Substantia nigra (tissue), 51 donors: ENCODE measurements at places on chromosomes 16 and 17.

DNA sequence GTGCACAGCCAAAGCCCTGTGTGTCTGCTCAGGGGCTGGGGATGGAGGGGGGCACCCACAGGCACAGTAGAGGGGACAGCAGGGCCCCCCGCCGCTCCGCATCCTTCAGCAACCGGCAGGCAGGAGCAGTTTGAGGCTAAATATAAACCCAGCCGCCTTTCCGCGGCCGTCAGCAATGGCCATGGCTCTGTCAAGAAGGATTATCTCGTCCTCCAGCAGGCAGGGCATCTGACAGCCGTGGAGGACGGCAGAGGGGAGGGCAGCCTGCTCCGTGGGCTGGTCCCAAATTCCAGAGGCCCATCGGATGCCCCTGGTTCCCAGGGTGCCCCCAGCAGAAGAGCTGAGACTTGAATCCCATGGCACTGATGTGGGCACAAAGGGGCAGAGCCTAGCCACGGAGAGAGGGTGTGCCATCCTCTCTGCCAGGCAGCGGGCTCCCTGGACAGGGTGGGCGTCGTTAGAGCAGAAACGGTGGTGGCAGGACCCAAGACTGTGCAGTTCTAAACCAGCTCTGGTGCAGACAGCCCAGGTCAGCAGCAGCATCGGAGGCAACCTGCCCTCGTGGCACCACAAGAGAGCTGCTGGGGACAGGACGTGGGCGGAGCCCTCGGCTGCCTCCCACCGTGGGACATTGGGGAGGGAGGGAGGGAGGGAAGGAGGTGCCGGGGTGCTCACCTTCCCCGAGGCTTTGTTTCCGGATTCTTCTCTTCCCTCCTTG is 198.8 kb upstream of the CIBAR2 start:
- DNase-seq, result no peak

- DNase-seq, result no peak
These were observed 106.3 kb upstream of the CRHR1 start for GRCh38 chr17:45677770-45678169.

DNA sequence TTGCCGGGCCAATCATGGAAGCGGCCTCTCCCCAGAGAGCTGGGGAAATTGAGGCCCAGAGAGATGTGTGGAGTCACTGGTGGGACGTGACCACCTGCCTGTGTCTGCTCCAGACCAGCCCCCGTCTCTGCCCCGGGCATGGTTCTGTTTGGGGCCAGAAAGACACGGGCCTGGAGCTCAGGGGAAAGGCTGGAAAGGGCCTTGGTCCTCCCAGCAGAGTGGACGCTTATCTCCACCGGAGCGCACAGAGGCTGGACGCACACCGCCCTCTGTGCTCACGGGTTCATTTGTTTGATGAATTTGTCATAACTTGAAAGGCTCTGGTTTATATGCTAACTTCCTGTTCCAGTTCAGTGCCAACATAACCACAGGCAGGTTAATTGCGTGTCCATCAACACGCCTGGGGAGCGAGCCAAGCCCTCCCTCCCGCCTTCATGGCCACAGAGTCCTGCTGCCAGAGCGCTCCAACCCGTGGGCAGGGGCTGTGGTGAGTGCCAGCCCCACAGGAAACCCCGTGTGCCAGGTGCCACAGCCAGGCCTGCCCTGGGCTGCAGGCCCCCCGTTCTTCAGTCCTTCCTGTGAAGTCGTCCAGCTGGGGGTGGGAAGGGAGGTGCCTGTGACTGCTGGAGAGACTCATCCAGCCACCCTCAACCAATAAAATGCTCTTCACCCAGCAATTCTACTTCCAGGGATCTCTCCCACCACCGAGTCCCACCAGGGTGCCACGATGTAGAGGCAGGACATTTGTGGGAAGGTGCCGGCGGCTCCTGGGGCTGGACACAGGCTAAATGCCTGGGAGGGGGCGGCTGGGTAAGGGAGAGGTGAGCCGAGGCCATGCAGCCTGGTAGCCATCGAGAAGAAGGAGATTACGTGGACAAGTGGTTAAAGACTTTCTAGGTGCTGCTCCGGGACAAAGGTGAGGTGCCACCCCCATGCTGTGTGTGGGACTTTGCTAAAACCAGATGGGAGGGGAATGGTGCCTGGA is 29.4 kb upstream of the BAHCC1 start:
- DNase-seq, result no peak

- DNase-seq, result no peak
These were observed 56.7 kb downstream of the ZNF423 start for GRCh38 chr16:49799172-49799571.

- no peak for DNase-seq
These were observed 10.3 kb upstream of the GINS2 start for GRCh38 chr16:85698935-85699558.

DNA sequence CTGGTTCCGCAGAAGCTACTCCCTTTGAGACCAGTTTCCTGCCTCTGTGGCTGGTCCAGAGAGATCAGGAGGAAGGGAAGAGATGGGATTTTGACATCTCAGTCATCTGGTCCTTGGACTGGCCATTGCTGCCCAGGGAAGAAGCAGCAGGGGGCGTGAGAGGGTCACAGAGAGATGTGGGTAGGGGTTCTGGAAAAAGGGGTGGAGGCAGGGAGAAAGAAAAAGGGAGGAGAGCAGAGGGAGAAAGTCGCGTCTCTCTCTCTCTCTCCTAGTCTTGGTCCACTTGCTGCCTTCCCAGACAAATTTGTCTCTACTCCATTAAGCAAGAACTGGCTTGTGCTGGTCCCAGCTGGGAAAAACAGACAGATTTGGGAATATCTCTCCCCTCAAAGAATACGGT is 4.4 kb downstream of the SHBG start:
- DNase-seq, result peak; percentile 11

DNA sequence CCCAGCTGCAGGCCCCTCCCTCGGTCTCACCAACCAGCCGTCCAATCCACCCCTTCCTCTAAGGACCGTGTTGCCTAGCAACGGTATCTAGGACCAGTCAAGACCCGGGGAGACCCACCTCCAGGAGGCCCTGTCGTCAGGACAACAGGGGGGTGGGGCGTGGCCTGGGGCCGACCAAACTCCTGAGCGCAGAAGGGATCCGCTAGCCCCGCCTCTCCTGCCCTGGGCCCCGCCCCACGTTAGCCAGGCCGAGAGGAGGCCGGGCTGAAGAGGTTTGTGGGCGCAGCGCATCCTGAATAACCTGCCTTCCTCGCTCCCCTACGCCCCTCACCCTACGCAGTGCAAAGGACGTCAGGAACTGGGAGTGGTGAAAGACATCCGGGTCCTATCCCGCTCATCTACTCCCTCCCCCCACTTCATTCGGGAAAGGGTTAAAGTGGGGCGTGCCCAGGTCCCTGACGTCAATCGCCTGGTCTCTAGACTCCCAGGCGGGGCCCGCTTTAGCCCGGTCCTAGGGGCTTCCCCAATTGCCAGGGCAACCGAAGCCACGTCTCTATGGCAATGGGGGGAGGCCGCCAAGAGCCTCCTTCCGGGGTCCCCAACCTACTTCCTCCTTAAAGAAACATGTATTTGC is 14.7 kb downstream of the DLG4 start:
- peak; percentile 87 for DNase-seq

- DNase-seq, result no peak
These were observed 83.5 kb downstream of the MARCHF10 start for GRCh38 chr17:62724398-62725146.

GRCh38 chr17:47301831-47302230 is 21.9 kb upstream of the EFCAB13 start:
- DNase-seq, result no peak
